ENCODE measurements at places on chromosomes 1 and 21.

DNA sequence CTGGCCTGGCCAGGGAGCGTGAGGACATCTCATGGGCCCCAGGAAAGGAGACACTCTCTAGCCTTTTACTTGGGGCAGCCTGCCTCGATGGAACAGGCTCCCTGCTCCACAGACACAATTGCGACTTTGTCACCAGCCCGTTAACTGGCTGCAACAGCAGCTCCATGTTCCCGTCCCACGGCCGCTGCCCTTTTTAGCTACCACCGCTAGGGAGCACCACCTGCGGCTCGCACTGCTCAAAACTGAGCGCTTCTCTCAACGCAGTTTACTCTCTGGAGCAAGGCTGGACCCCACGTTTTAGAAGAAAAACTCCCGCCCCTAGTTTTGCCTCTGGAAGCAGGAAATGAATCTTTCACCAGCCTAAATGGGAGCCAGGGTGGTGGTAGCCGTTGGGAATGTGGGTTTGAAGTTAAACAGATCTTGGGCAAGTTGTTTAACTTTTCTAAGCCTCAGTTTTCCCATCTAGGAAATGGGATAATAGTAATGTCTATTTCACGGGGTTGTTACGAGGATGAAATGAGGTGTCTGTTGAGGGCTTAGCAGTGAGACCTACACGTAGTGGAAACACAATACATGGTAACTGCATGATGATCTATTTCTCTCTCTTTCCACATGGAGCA, 3.5 kb upstream of the LRRC38 start:
- DNase-seq = no peak

DNA sequence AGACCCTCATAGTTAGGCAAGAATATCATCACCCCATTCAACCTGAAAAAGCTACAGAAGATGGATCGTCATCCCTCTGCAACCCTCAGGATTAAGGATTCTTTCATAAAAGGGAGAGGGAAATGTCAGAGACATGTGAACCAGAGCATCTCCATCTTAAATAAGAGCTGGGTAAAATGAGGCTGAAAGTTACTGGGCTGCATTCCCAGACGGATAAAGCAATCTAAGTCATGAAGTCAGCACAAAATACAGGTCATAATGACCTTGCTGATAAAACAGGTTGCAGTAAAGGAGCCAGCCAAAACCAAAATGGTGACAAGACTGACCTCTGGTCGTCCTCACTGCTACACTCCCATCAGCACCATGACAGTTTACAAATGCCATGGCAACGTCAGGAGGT, 22.6 kb downstream of the PRDX6 start:
- no peak for DNase-seq

- no peak for DNase-seq
Measured at GRCh38 chr1:114063544-114063943, 84.3 kb downstream of the OLFML3 start.

DNA sequence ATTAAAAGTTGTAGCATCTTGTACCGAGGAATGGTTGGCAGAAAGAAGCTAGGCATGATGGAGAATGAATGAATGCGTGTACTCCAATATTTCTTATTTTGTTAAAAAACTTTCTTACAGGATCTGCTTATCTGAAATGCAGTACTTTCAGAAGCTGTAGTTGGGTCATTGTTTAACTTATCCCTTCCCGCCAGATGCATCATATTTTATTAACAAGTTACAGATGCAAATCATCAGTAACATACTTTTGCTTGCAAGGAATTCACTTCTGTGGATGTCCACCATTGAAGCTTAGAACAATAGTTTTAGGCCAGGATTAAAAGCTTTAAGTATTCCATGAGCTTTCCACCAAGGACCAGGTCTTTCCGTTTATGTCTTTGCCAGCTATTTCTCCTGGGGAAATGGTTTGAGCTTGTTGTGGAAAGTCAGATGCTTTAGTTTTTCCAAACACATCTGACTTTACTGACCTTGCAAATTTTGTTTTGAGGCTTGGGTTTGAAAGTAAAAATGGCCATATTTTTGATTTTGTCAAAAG, 65.4 kb downstream of the PATJ start:
- no peak for DNase-seq

GRCh38 chr1:7300893-7301663, 470.0 kb upstream of the VAMP3 start:
- DNase-seq = peak; percentile 99

DNA sequence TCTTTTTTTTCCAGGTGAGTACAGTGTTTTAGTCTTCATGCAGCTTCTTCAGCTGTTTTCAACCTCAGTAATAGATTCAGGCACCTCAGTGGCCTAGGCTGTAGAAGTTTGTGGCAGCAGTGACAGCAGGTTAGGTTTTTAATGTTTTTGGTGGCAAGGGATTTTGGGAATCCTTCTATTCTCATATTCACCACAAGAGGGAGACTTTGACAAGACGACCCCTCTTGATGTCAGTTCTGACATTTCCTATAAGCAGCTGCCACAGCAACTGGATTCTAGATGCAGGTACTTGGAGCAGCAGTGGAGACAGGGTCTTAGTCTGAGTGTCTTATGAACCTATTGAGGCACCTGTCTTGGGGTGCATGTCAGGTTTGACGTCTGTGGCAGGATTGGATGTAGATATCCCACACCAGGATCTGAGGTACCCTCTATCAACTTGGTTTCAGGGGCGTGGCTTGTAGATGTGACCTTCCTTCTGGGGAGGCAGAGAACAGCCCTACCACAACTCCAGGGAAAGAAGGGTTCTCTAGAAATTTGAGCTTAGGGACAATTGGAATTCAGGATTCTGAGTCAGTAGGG, 1104.2 kb upstream of the TMPRSS15 start:
- DNase-seq = no peak

DNA sequence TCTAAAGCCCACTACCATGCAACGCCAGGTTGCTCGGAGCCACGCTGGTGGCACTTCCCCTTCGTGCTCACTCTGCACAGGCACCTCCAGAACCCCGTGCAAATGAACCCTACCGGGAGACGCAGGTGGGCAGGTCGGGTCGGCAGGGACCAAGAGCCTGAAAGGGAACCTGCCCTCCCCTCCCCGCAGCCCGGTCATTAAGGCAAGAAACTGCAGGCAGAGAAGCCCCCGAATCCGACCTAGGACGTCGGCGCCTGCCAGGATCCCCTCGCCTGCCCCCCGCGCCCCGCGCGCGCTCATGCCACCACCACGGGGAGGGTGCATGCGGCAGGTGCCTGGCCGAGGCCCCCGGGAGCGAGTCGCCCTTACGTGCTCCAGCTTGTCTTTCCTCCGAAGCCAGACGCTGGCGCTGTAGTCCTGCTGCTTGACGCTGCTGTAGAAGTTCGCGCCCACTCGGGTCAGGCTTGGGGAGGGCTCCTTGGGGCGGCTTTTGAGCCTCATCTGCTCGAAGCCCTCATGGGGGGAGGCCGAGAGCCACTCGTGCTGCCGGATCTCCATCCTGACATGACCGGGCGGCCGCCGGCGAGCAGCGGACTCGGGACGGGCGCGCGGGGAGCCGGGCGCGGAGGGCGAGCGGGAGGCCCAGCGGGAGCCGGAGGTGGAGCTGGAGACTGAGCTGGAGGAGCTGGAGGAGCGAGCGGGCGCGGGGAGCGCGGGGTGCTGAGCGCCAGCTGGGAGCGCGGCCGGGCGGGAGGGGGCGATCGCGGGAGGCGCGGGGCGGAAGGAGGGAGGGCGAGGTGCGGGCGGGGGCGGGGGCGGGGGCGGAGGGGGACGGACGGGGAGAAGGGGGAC, 552 bp downstream of the PLD5 start:
- DNase-seq = peak; percentile 7

GRCh38 chr1:203481196-203481595, 5.6 kb downstream of the PRELP start:
- DNase-seq = no peak

GRCh38 chr21:41168391-41169257, 664 bp downstream of the BACE2 start:
- peak; percentile 62 for DNase-seq

DNA sequence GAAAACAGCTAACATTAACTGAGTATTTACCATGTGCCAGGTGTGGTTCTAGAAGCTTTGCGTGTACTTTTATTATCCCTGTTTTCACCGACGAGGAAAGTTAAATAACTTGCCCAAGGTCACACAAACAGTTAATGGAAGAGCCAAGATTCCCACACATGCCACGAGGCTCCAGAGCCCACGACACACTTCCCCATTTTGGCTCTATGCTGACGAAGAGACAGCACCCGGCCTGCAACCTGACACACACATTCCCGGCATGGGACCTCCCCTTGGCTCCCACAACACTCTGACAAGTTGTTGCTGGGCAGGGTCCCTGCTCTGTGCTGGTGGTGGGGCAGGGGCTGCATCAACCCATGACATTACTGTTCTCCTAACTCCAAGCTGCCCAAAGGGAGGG, 52.8 kb downstream of the RAP1GAP start:
- DNase-seq = no peak

GRCh38 chr21:42403611-42404231, at the start of gene UBASH3A:
UBASH3A (plus strand) TSS chr21:42403902; CDS start chr21:42403946, 44 bp downstream.
- DNase-seq = no peak

- DNase-seq = peak; percentile 34
Measured at GRCh38 chr1:22870201-22870871, 102.3 kb downstream of the LACTBL1 start.

DNA sequence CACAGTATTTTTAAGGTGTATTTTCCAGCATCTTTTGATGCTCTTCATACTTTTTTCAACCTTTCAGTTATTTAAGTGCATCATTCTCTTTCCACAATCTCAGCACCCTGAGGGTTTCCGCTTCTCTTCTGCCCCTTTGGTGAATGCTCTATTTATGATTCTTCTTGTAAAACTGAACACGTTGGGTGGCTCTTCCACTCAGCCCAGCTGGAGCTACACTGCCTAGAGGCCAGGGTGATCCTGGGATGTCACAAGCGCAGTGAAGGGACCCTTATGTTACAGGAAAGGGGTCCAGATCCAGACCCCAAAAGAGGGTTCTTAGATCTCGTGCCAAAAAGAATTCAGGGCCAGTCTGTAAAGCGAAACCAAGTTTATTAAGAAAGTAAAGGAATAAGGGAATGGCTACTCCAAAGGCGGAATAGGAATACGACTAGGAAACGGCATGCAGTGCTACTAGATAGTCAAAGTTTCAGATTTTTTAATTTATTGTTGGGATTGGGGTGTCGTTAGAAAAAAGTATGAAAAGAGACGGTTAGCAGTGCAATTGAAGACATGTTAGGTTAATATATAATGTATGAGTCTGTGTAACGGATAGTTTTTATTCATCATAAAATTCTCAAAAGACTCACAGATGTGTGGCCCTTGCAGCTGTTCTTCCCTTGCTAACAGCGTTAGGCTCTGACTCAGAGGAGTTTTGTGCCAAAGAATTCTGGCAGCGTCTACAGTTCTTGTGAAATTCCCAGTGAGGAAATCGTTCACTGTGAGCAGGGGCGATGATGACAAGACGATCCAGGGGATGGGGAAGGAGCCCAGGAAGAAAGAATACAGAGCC, 14.4 kb upstream of the ERVH48-1 start:
- DNase-seq = peak; percentile 62

DNA sequence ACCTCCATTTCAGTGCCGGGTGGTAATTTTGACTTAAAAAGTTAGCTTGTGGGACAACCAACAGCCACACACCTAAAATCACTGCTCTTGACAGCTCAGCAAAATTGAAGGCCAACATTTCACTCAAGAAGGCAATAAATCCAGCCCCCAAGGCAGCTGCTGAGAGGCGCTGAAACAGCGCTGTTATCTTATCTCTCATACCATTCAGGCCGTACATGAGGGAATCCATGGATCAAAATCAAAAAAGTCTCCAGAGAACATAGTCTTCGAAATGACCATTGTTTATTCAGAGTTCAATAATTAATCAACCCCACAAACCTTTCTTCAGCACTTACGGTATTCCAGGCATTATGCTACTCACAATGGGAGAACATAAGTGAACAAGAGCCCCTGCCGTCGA, 38.5 kb downstream of the ZBTB18 start:
- no peak for DNase-seq

DNA sequence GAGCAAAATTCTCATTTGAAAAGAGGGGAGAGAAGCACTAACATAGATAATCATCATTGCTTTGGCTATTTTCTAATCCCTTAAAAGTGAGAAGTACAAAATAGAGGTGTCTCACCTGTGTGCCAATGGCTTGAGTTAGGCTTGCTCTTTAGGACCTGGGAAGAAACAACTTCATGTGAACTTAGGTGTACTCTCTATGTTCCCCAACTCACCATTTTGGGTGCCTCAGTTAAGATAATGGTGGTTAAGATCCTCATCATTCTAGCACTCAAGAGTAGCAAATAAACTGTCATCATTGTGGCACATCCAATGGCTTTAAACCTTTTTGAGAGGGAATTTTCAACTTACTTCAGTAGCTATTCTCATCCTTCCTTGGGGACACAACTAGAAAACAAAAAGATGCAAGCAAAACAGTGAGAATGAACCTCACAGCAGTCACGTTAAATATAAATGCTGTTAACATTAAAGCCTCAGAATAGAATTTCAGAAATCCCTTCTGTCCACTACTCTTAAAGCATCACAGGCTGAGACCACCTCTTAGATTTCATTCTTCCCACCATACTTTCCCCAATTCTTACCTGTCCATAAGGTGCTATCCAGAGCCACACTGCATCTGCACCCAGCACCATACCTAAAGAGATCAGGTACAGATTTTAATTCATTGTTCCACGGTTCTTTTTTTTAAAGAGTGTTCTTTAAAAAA, 1.2 kb downstream of the GAS5 start:
- DNase-seq = no peak

DNA sequence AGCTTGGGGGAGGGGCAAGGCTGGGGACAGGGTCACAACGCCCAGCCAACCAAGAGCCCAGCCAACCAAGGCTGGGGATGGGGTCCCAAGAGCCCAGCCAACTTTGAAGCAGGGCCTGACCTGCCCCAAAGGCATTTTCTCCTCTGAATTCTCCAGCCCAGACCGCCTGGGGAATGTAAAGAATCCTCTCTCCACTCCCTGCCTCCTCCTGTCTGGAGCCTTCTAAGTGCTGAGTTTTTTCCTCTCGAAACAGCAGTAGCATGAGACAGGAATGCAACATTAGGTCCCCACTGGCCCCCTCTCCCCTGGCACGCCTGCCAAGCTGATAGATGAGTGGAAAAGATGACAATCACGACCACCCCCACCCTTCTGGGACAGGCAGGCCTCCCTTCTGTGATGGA, 17.0 kb downstream of the C1orf198 start:
- DNase-seq = peak; percentile 46
